ENCODE measurements at places on chromosomes 11 and 22. TPM values are rescaled to one million over a fixed set of nuclear protein-coding genes. Genes with fewer than 3 reads are reported as not detected.

DNA sequence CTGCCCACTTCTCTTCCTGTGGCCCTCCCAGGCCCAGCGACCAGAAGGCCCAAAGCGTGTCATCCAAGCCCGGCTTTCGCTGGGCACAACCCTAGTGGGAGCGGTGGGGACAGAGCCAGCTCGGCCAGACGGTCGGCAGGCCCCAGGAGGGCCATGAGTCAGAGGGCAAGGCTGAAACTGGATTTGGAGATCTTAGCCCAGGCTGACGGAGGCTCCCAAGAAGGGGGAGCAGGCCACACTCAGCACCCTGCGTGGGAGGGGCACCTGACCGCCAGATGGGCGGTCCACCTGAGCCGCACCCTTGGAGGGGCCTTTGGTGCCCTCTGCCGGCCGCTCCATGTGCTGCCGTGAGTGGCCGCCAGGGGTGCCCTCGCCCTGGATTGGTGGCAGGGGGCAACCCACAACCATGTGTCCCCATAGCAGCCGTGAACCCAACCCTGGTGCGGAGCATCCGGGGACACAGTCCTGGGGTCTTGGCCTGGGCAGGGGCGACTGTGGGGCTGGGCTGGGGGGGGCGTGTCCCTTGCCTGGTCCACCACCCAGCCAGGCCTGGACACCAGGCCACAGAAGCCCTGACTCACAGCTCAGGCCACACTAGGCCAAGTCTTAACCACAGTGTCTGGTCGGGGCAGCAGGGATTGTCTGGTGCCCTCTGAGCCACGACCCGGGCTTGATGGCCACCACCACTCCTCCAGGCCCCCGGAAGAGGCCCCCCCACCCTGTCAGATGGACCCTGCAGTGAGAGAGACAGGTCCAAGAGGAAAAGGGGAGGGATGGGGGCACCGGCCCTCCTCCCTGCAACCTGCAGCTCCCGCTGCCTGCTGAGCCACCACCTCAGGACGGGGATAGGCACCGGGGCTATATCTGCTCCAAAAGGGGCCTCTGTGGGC, 19.2 kb upstream of the TALDO1 start:
- H3K4me3 ChIP-seq, result no peak overlapping the region
- H3K4me1 ChIP-seq, result peaks cover 11% of the 10 kb centered on the region
- H3K27ac ChIP-seq, result no peak overlapping the region

- DNase-seq, result no peak
- H3K27me3 ChIP-seq, result no peaks in the 10 kb centered on the region
- H3K4me3 ChIP-seq, result no peak overlapping the region
- no peak overlapping the region for H3K27ac ChIP-seq
- H3K36me3 ChIP-seq, result peaks cover 13% of the 10 kb centered on the region
These were observed 11.2 kb downstream of the LARGE1 start for GRCh38 chr22:33909075-33909458.

DNA sequence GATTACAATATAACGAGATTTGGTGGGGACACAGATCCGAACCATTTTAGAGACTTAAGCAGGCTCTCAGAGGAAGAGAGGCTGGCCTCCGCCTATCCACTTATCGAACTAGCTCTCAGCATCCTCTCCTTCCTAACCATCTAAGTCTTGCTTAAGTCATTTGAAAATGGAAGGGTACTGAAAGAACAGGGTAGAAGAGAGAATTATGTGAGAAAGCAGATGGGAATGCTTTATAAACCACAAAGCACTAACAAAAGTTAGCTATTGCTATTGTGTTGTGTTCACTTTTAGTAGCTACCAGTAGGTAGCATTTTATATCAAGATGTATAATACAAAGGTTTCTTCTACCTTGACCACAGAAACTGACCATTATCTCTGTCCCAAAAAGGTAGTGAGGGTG, 153.4 kb upstream of the CADM1 start:
- H3K4me1 ChIP-seq, result peaks cover 12% of the 10 kb centered on the region
- H3K27me3 ChIP-seq, result peaks cover 74% of the 10 kb centered on the region
- no peak overlapping the region for H3K27ac ChIP-seq
- H3K36me3 ChIP-seq, result no peaks in the 10 kb centered on the region
- no peak overlapping the region for H3K4me3 ChIP-seq
- DNase-seq, result no peak

- peaks cover 66% of the 10 kb centered on the region for H3K4me1 ChIP-seq
- peaks cover 21% of the 10 kb centered on the region for H3K27me3 ChIP-seq
- no peak overlapping the region for H3K27ac ChIP-seq
- DNase-seq, result no peak
- H3K36me3 ChIP-seq, result peaks cover 34% of the 10 kb centered on the region
These were observed 10.9 kb upstream of the TSKU start for GRCh38 chr11:76772100-76772782.

GRCh38 chr11:112156153-112156955, 7.5 kb downstream of the IL18 start:
- 0 out of 2 replicates have a peak, but pooled peaks cover 2% of the 10 kb centered on the region for H3K4me1 ChIP-seq
- H3K36me3 ChIP-seq, result no peaks in the 10 kb centered on the region
- H3K4me3 ChIP-seq, result no peak overlapping the region
- H3K27me3 ChIP-seq, result no peaks in the 10 kb centered on the region

DNA sequence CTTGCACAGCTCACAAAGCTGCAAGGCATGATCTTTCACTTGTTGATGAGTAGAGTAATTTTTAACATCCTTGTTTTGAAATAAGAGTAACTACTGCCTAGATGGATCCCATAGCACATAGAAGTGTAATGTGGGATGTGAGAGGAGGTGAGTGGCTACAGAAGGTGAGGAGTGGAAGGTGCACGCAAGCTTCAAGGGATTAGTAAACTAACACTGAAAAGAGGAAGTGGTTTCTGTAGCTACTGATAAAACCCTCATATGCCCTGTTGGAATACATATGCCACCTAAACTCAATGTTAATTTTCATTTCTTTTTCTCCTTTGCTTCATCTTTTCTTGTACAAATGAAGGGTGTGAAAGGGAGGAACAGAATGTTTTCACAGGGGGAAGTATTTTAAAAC, 22.0 kb upstream of the CTSC start:
- no peaks in the 10 kb centered on the region for H3K36me3 ChIP-seq
- no peaks in the 10 kb centered on the region for H3K27me3 ChIP-seq
- no peak for DNase-seq
- no peak overlapping the region for H3K4me3 ChIP-seq

DNA sequence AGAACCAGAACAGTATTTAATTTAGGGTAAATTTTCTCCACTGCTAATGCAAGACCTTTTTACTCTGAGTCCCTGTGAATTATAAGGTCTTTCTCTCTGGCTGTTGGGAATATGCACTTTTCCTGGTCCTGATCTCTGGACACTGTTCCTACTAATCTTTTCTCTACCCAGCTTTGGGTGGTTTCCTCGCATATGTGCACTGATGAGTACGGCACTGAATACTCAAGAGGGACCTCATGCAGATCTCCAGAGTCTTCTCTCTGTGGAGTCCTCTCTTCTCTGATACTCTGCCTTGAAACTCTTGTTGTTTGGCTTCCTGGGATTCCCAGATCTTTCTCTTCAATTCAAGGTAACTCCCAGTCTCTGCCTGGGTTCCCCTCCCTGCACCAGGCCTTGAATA, 14.0 kb downstream of the KCTD14 start:
- no peaks in the 10 kb centered on the region for H3K4me1 ChIP-seq
- DNase-seq, result no peak
- no peaks in the 10 kb centered on the region for H3K27me3 ChIP-seq
- H3K4me3 ChIP-seq, result no peak overlapping the region

- peaks cover 32% of the 10 kb centered on the region for H3K4me1 ChIP-seq
- H3K36me3 ChIP-seq, result no peaks in the 10 kb centered on the region
- DNase-seq, result peak; percentile 30
- H3K27ac ChIP-seq, result peak overlapping the region; percentile 32
- no peak overlapping the region for H3K4me3 ChIP-seq
- H3K27me3 ChIP-seq, result peaks cover 18% of the 10 kb centered on the region
These were observed 3.3 kb downstream of the C2CD2L start for GRCh38 chr11:119110439-119110838.

- DNase-seq, result no peak
- no peaks in the 10 kb centered on the region for H3K27me3 ChIP-seq
- H3K36me3 ChIP-seq, result no peaks in the 10 kb centered on the region
- H3K4me3 ChIP-seq, result no peak overlapping the region
- 0 out of 2 replicates have a peak overlapping the region, but pooled peaks have one; percentile 15 for H3K27ac ChIP-seq
These were observed 25.3 kb downstream of the UEVLD start for GRCh38 chr11:18563090-18563730.

GRCh38 chr22:36928196-36928595, 14.8 kb downstream of the CSF2RB start:
- no peaks in the 10 kb centered on the region for H3K27me3 ChIP-seq
- peaks cover 2% of the 10 kb centered on the region for H3K4me1 ChIP-seq
- DNase-seq, result no peak
- no peaks in the 10 kb centered on the region for H3K36me3 ChIP-seq

- H3K27ac ChIP-seq, result no peak overlapping the region
- H3K4me1 ChIP-seq, result peaks cover 24% of the 10 kb centered on the region
- H3K4me3 ChIP-seq, result no peak overlapping the region
- no peak for DNase-seq
- H3K27me3 ChIP-seq, result 0 out of 2 replicates have a peak, but pooled peaks cover 3% of the 10 kb centered on the region
- H3K36me3 ChIP-seq, result peaks cover 10% of the 10 kb centered on the region
These were observed 26.8 kb downstream of the MCHR1 start for GRCh38 chr22:40705918-40706682.

- H3K4me1 ChIP-seq, result no peaks in the 10 kb centered on the region
- no peak for DNase-seq
- no peaks in the 10 kb centered on the region for H3K36me3 ChIP-seq
- peaks cover 15% of the 10 kb centered on the region for H3K27me3 ChIP-seq
- H3K4me3 ChIP-seq, result no peak overlapping the region
- H3K27ac ChIP-seq, result no peak overlapping the region
These were observed 6.9 kb downstream of the PLET1 start for GRCh38 chr11:112253605-112254242.

GRCh38 chr11:80596291-80596810, 1155.5 kb upstream of the TENM4 start:
- H3K27me3 ChIP-seq, result no peaks in the 10 kb centered on the region
- H3K36me3 ChIP-seq, result no peaks in the 10 kb centered on the region
- H3K4me3 ChIP-seq, result no peak overlapping the region

GRCh38 chr11:61693922-61694601, 13.9 kb downstream of the DAGLA start:
- H3K4me3 ChIP-seq, result no peak overlapping the region
- peaks cover 46% of the 10 kb centered on the region for H3K4me1 ChIP-seq
- no peaks in the 10 kb centered on the region for H3K36me3 ChIP-seq
- H3K27ac ChIP-seq, result no peak overlapping the region

DNA sequence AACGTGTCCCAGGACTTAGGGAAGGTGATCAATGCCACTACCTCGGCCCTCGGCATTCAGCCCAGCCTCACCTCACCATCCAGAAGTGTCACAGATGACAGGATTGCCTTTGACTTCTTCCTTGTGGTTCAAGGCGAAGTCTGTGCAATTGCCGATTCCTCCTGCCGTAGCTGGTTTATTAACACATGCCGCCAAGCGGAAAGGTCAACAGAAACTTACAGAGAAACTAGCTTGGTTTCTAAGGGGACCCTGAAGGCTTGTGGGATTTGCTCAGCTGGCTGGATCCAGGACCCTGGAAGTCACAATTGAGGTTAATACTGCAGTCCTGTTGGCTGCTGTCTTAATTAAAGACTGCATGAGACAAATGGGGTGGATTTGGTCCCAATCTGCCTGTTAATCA, 65.6 kb downstream of the SHANK2 start:
- peaks cover 21% of the 10 kb centered on the region for H3K4me1 ChIP-seq
- DNase-seq, result no peak
- no peak overlapping the region for H3K4me3 ChIP-seq
- peak overlapping the region; percentile 53 for H3K27ac ChIP-seq
- H3K27me3 ChIP-seq, result no peaks in the 10 kb centered on the region

DNA sequence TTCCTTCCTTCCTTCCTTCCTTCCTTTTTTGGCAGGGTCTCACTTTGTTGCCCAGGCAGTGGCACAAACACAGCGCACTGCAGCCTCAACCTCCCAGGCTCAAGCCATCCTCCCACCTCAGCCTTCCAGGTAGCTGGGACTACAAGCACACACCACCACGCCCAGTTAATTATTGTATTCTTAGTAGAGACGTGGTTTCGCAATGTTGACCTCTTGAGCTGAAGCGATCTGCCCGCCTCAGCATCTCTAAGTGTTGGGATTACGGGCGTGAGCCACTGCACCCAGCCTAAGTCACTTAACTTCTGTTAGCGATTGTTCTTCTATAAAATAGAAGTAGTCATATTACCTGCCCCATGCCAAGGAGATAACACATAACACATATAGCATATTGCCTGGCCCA, 2.8 kb upstream of the SYTL2 start:
- H3K27me3 ChIP-seq, result peaks cover 45% of the 10 kb centered on the region
- peaks cover 16% of the 10 kb centered on the region for H3K4me1 ChIP-seq
- no peak overlapping the region for H3K27ac ChIP-seq
- H3K4me3 ChIP-seq, result no peak overlapping the region
- no peaks in the 10 kb centered on the region for H3K36me3 ChIP-seq

- no peaks in the 10 kb centered on the region for H3K4me1 ChIP-seq
- peaks cover 100% of the 10 kb centered on the region for H3K27me3 ChIP-seq
- no peak for DNase-seq
- H3K36me3 ChIP-seq, result no peaks in the 10 kb centered on the region
- H3K4me3 ChIP-seq, result no peak within 1 kb of the TSS
These were observed at the start of gene VPREB1 for GRCh38 chr22:22244316-22245250. TSS of gene VPREB1 (plus strand) at chr22:22244786. CDS start at chr22:22244814, 28 bp downstream.

- no peak for DNase-seq
- H3K27me3 ChIP-seq, result peaks cover 77% of the 10 kb centered on the region
- no peaks in the 10 kb centered on the region for H3K36me3 ChIP-seq
- H3K4me3 ChIP-seq, result no peak overlapping the region
- peaks cover 9% of the 10 kb centered on the region for H3K4me1 ChIP-seq
These were observed 44.5 kb downstream of the TRIOBP start for GRCh38 chr22:37741312-37741795.

The BTG4 gene
- not detected for total RNA-seq

The MRGPRX3 gene
- total RNA-seq, result not detected

The SLC22A12 gene
- total RNA-seq, result not detected

The IGLL1 gene
- total RNA-seq, result not detected

The SLC22A6 gene
- total RNA-seq, result not detected

The LDHAL6A gene
- total RNA-seq, result not detected

The LUZP2 gene
- total RNA-seq, result 3.8 TPM

The CTSD gene
- 198 TPM for total RNA-seq

The INSC gene
- 0.76 TPM for total RNA-seq

The ME3 gene
- total RNA-seq, result 1.2 TPM

The NFAM1 gene
- 1.6 TPM for total RNA-seq

The CD3G gene
- total RNA-seq, result 0.20 TPM

The P2RY2 gene
- total RNA-seq, result 1.2 TPM

The CCDC87 gene
- total RNA-seq, result 0.71 TPM
